ENCODE measurements at places on chromosomes 4 and X.
A peak's percentile ranks its signal among the peaks of the same experiment; 100 is the strongest.

DNA sequence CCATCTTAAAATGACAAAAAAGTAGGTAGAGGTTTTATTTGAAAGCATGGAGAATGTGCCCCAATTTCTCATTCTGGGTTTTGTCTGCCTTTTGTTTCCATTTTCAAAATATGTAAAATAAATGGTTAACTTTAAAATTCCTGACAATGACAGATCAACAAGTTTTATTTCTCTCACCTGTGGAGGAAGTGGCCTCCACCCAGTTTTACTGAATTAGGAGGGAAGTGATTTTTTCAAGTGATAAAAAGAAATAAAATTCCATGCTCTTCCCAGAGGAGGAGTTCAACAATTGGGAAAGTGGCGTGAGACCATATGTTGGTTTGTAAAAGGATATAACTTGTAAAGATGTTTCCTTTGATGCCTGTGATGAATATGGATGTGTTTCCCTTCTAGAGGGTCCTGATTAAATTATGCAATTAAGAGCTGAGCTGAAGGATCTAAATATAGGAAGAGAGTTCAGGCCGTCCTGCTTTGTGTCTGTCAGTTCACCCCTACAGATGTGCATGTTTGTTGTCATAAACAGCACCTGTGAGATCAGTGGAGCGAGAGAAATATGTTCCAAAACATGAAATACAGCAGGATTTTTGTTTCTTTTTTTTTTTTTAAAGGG lies 19.5 kb downstream of the SMAD1 start:
- no peak for DNase-seq

GRCh38 chrX:21972721-21973120 lies 32.2 kb downstream of the SMS start:
- DNase-seq: peak; percentile 63

DNA sequence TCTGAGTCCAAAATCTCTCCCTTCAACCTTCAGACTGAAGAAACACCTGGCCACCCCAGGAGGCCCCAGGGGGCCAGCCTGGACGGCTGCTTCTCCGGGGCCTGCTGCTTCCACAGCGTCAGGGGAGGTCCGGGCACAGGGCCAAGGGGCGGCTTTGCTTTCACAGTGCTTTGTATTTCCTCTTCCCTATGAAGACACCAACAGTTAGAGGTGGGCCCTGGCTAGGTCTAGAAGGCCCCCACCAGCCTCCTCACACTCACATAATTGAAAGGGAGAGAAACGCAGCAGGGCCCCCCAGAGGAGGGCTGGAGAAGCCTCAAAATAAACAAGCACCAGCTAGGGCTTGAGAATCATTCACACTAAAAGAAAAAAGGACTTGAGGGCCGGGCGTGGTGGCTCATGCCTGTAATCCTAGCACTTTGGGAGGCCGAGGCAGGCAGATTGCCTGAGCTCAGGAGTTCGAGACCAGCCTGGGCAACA lies 17.8 kb downstream of the SCD5 start:
- peak; percentile 32 for DNase-seq

- DNase-seq: no peak
Measured at GRCh38 chrX:13825178-13825762, 8.4 kb upstream of the GPM6B start.

DNA sequence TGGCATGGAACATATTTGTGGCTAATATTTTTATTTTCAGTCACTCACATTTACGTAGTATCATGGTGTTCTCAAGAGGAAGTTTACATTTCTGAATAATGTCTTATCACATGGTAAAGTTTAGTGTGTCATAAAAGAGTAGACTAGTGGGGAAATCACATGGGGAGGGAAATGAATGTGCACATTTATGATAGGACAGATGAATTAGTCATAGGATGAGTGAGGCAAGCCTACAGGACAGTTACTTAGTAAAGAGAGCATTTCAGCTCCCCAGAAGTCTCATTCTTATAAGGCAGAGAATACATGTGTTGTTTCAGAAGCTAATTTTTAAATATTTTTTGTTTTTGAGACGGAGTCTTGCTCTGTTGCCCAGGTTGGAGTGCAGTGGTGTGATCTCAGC lies 6.2 kb downstream of the GK start:
- peak; percentile 96 for DNase-seq

GRCh38 chr4:95833711-95834194 lies 6.1 kb upstream of the PDHA2 start:
- no peak for DNase-seq

DNA sequence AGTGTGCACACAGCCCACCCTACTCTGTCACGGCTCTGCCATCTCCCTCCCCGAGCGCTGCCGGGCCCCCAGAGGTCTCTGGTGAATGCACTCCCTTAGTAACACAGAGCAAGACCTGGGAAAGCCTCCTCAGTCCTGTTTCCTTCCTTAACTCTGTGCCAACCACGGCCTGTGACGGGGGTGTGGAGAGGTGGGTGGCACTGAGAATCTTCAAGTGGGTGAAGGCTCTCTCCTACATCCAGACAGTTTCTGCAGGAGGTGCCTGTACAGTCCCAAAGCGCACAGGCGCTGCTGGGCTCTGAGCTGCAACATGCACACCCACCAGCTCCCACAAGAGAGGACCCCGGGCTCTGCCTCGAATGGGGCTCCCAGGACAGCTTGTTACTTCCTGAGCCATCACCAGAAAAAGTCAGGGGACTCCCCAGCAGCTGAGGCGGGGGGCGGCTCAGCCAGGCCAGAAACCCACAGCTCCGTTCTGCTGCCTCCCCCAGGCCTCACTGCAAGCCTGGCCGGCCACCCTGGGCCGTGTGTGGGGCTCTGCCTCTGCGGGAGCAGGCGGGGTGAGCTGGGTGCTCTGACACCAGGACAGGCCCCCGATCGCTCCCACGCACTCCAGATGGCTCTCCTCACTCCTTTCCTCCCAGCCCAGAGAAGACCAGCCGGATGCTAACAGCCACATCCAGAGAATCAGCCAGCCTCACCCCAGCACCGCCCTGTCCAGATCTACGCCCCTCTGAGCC lies 29.7 kb downstream of the FAM53A start:
- peak; percentile 17 for DNase-seq

GRCh38 chr4:185573651-185574199 lies 38.4 kb upstream of the PDLIM3 start:
- peak; percentile 87 for DNase-seq

- DNase-seq: no peak
Measured at GRCh38 chr4:123378794-123379193, 17.8 kb upstream of the SPRY1 start.

DNA sequence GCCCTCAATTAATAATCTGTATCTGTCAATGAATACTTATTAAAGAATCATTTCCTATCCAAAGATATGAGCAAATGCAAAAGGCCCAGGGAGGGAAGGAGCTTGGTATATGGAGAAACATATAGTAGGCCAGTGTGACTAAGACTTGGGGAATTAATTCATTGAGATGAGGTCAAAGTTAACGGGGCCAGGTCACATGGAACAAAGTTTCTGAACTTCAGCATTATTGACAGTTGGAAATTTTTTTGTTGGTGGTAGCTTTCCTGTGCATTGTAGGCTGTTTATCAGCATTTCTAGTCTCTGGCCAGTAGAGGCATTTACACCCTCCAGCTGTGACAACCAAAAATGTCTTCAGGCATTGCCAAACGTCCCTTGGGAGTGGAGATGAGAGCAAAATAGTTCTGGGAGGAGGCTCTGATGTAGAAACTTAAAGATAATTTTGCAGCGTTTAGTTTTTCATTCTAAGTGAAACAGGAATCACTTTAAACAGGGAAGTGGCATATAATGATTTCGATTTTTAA lies 202.0 kb downstream of the SLC4A4 start:
- no peak for DNase-seq

DNA sequence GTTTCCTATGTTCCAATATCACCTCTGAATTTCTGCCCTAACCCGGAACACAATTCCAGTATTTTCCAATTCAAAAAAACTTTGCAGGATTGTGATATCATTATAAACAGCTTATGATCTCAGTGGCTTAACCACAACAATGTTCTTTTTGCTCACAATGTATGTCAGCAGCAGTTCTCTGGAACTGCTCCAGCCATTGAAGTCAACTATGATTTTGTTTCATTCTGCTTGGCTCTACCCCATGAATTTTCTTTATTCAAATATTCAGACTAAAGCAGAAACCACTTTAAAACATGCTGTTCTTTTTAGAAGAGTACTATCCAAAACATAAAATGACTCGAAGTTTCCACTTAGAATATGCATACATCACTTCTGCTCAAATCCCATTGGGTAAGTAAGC lies 1611.1 kb downstream of the ARAP2 start:
- no peak for DNase-seq

DNA sequence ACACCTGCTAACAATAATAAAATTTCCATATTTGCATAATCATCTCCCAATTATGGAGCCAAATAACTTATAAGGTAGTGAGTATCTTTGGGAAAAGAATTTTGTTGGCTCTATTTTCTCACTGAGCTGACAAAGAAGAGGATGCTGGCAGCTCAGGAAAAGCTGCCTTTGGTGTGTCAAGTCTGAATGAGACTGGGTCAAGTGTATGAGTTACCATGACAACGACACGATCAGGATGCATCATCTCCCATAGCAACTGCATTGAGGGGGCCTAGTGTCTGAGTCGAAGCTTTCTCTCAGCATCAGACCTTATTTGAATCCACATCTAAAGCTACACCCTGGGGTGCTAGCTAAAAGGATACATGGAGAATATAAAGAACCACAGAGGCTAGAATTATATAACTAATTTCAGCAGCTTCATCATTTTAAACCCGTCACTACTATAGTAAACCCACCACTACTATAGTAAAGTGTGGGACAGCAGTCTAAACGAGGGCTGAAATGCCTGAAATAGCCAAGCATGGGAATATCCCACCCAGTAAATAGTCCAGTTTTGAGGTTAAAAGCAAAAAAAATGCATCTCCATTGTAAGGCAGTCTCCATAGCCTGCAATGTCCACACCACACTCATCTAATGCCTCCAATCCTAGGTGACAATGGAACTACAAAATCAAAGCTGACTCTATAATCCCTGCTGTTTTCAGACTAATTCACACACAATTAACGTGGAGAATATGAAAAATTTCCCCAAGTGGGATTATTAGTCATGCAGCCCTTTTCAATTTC lies 16.0 kb downstream of the GSPT2 start:
- no peak for DNase-seq

DNA sequence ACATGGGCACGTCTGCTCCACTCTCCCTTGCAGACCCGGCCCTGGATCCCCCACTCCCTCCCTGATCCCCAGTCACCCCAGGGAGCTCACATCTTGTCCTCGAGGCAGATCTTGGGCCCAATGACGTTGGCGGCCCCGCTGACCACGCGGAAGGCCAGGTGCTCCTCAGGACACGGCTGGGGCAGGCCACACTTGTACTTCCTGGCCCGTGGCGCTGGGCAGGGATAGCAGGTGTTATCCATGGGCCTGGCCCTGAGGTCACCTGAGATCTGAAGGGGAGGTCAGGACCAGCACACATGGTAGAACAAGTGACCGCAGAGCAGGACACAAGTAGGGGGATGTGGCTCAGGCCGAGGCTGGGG lies 7.7 kb downstream of the FAM3A start:
- DNase-seq: no peak

DNA sequence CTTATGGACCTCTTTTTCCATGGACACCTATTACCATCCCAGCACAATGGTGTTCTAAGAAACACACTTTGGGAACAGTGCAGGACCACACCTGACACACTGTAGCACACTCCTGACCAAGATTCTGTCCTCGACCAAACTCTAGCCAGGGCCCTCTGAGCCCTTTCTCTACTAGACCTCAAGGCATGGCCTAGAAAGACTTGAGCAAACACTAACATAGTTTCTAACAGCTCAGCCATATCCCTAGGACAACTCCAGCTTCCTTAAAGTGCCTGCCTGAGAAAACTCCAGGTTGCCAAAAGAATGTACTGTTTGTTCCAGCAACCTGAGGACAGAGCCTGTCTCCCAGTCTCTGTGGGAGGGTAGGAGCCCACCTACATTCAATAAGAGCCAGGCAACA lies 48.3 kb downstream of the QDPR start:
- DNase-seq: no peak

DNA sequence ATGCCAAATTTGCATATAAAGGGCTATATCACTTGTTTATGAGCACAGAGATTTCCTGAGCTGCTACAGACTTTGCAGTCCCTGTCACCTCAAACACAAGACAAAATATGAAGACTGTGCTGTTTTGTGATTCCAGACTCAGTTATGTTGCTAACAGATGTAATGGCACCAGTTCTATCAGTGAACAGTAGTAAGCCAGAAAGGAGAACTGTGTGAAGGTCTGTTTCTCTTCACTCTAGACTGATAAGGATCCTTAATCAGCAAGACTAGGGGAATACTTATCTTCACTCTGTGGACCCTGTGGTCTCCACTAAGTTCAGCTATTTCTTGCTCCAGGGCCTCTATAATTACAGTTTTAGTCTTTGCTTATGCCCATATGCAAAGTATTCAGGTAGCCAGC lies 82.7 kb downstream of the ANXA5 start:
- DNase-seq: no peak

DNA sequence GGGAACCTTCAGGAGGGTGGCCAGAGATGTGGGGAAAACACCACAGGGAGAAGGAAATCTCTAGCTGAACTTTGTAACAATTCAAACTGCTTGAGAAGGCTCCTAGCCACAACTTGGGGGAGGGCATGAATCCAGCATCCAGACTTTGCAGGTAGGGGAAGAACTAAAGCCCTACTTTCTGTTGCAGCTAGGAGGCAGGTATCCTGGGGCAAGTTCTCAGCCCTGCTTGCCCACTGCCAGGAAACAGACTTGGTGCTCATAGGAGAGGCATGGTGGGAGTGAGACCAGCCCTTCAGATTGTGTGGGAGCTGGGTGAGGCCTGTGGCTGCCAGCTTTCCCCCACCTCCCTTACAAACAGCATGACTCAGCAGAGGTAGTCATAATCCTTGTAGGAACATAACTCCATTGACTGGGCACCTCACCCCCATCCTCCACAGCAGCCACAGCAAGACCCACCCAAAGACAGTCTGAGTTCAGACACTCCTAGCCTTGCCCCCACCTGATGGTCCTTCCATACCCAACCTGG lies 209.5 kb upstream of the CPEB2 start:
- DNase-seq: no peak

DNA sequence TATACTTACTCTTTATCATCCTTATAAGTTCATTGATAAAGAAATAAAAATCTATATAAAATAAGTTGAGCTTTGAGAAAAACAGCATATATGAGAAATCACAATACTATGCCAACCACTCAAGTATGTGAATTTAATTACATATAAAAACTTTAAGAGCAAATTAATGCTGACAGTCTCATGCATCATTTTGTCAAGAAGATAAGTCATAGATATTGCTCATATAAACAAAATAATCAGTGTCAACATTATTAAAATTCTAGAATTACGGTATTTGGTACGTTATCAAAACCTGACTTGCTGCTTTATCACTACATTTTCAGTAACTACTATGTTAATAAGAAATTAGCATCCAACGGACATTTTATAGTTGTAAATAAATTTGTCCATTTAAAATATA lies 111.2 kb downstream of the FBXO8 start:
- DNase-seq: peak; percentile 23

- DNase-seq: no peak
Measured at GRCh38 chr4:154854362-154854761, 73.3 kb downstream of the RBM46 start.
